ENCODE measurements at places on chromosomes 16 and 17. TPM values are rescaled to one million over a fixed set of nuclear protein-coding genes. Genes with fewer than 3 reads are reported as not detected.

CDH16 gene
- not detected for total RNA-seq

SHPK gene
- 14.3 TPM for total RNA-seq

ZPBP2 gene
- not detected for total RNA-seq

NSRP1 gene
- 3.4 TPM for total RNA-seq

CLEC19A gene
- not detected for total RNA-seq

ASPA gene
- total RNA-seq = not detected

TP53TG3F gene
- total RNA-seq = not detected

ZNF423 gene
- under 0.01 TPM for total RNA-seq

KRTAP17-1 gene
- total RNA-seq = not detected

SLC13A5 gene
- total RNA-seq = not detected

SALL1 gene
- 0.90 TPM for total RNA-seq

C16orf86 gene
- 0.28 TPM for total RNA-seq

NPIPA3 gene
- not detected for total RNA-seq

KRT39 gene
- total RNA-seq = not detected

ORC6 gene
- 13.1 TPM for total RNA-seq

CMTM2 gene
- total RNA-seq = not detected

SLC52A1 gene
- total RNA-seq = not detected

CLCN7 gene
- 10.8 TPM for total RNA-seq

CLUH gene
- 12.9 TPM for total RNA-seq

PLA2G15 gene
- 19.5 TPM for total RNA-seq

NUFIP2 gene
- total RNA-seq = 38.9 TPM

GRIN2A gene
- total RNA-seq = under 0.01 TPM

RNF43 gene
- total RNA-seq = under 0.01 TPM

KRTAP9-2 gene
- not detected for total RNA-seq

MMP25 gene
- not detected for total RNA-seq

ZNF385C gene
- not detected for total RNA-seq

All from IMR-90 (cell line).